SW 1271 (cell line): ENCODE measurements at places on chromosomes 16 and 17.

DNA sequence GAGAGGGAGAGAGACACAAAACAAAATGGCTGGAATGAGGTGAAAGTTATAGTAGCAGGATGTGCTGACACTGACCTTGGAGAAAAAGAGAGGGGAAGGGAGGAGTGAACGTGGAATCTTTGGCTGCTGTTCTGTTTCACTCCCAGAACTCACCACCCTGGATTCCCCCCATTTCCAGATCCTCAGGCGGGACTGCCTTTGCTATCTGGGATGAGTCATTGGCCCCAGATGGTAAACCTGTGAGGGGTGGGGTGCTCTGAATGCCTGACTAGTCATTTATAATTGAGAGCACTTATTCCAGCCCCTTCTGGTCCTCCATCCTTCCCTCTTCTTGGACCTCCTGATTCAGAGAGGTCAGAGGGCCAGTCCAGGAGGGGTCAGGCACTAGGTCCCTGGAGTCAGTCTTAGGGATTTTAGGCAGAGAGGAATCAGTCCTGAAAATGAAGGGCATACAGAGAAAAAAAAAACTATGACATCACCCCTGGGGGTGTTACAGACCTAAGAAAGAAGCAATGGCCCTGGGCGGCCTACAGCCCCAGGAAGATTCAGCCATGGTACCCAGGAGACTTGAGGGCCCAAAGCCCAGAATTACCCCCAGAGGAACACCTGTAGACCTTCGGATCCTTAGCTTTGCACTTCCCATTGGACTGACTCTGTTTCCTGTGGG is 2.2 kb upstream of the ZG16 start:
- no peak for DNase-seq

DNA sequence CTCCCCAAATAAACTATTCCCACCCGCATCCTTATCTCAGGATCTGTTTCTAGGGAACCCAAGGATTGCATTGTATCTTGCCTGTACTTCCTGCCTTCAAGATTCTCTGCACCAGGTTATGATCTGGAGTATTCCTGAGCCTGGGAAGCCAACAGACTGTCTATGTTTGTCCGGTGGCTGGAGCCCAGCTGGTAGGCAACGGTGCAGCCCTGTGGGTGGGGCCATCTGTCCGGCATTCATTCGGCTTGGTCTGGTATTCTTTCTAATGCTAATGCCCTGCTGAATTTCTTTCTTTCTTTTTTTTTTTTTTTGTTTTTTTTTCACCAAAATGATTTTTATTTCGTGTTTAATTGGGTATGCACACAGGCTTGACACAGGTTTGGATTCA is 20.7 kb upstream of the TVP23A start:
- no peak for DNase-seq

- DNase-seq: no peak
Observed at GRCh38 chr16:9978160-9978725, 204.0 kb downstream of the GRIN2A start.

- no peak for DNase-seq
Observed at GRCh38 chr17:51853857-51854256, 304.7 kb downstream of the CA10 start.

- no peak for DNase-seq
Observed at GRCh38 chr17:50117202-50118051, 12.5 kb downstream of the SAMD14 start.

DNA sequence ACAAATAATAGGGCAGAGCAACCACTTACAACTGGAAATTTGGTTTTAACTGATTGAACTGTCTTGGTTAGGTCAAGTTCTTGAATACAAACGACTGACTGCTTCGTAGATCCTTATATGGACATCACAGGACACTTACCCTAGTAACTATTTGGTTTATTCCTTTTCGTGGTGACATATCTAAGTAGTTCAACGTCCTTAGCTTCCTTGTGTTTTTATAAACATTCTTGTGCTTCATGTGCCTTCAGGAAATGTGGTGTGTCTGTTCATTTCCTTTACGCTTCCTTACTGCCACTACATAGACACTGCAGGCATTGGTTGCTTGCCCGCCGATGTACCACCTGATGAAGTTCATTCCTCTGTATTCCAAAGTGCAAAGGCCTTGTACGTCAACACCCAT is 59.3 kb downstream of the USP10 start:
- DNase-seq: no peak

GRCh38 chr16:11629071-11630030 is 38.9 kb upstream of the SNN start:
- no peak for DNase-seq

- no peak for DNase-seq
Observed at GRCh38 chr17:67054011-67054591, 9.7 kb downstream of the CACNG1 start.

DNA sequence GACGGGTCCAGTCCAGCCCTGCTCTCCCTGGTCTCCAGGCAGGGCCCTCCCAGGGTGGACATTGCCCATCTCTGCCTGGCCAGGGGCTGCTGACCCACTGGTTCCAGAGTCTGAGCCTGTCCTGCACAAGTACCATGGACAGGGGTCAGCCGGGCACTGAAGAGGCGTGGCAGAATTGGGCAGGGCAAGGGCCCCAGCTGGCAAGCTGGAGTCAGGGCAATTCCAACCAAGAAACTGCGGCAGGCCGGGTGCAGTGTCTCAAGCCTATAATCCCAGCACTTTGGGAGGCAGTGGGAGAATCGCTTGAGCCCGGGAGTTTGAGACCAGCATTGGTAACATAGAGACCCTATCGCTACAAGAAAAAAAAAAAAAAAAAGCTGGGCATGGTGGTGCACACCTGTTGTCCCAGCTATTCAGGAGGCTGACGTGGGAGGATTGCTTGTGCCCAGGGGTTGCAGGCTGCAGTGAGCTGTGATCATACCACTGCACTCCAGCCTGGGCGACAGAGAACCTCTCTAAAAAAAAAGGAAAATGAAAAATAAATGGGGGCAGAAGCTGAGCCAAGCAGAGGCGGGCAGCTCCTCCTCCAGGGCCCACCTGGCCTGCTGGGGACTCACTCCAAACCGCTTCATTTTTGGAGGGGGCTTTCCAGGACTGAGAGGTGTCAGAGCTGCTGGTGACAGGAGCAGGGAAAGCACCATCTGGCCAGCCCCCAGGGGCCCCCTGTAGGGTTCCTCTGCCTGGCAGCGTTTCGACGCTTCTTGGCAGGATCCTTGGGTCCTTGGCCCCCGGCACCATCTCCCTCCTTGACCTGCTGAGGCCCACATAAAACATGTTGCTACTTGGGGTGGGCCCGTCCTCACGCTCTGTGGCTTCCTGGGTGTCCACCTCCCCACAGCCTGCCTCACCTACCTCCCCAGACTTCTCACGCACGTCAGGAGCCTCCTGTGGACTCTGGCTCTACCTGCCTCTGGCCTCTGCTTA is 2.9 kb upstream of the MAFG start:
- no peak for DNase-seq

- DNase-seq: no peak
Observed at GRCh38 chr16:64356267-64356666, 765.6 kb downstream of the CDH11 start.

DNA sequence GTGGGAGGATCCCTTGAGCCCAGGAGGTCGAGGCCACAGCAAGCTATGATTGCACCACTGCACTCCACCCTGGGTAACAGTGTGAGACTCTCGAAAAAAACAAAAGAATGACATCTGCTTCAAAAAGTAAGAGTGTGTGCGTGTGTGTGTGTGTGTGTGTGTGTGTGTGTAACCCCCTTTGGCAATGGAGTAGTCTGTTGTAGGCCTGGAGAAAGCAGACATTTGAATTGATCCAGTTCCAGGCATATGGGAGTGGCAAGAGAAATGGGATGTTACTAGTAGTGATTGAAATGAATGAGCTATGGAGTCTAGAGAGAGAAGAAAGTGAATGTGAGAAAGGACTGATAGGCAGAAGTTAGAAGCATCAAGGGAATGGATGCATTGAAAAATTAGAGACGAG is 9.9 kb downstream of the CASC3 start:
- no peak for DNase-seq

DNA sequence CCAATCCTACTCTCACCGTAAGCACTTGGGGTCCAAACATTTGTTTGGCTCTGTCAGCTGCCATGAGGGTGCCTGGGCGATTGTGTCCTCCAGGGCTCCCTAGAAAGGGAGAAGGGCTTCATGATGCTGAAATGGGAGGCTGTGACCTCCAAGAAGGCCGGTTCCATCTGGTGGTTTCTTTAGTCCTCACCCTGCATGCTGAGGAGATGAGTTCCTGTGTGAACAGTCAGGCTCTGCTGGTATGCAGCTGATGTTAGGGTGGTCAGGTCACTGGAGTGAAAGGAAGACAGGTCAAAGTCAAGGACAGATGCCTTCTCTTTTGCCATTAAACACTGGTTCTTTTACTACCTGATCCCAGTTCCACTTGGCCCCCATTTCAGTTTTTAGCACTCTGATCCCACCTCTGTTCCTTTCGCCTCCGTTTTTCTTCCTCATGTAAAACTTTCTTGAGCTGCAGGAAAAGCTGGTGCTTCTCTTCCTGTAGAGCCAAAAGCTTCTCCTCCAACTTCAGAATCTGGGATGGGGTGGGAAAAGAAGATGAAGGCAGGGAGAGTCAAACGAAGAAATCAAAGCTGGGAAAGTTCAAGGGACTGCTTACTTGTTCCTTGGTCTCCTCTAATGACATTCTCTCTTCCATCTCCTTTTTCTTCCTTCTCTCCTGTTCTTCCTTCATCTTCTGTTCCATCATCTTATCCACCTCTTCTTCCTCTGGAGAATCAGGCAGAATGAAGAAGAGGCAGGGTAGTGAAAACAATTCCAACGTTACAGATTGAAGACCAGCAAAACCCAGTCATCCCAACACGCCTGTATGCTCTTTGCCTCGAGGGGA is 1.1 kb downstream of the GPS2 start:
- no peak for DNase-seq

DNA sequence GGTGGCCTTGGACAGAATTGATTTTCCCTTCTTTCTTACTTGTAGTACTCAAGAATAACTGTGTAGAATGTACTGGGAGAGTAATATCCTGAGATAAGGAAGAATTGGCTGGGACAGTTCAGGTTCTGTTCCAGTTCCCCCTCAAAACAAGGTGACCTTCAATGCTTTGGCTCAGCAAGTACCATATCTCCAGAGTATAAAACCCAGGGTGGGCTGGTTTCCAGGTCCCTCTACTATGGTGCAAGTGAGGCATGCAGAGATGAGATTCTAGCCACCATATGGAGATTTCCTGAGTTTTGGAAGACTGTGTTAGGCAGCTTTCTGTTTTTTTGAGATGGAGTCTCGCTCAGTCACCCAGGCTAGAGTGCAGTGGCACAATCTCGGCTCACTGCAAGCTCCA is 18.1 kb upstream of the DLX3 start:
- DNase-seq: no peak

DNA sequence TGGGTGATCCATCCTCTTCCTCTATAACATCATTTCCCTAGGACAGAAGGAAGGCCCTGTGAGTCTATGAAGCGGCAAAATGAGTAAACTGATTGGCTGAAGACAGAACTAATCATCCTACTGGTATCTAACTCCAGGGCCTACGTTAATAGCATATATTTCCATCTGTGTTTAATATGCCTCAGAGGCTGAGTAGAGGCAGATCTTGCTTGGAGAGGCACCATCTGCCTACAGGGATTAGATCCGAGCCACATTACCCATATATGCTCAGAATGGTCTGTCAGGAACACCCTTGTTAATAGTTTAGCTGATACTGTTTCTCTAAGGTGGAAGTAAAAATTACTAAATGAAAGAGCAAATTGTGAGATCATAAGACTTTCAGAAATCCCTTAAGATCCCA is 13.2 kb upstream of the FOXJ1 start:
- DNase-seq: no peak

DNA sequence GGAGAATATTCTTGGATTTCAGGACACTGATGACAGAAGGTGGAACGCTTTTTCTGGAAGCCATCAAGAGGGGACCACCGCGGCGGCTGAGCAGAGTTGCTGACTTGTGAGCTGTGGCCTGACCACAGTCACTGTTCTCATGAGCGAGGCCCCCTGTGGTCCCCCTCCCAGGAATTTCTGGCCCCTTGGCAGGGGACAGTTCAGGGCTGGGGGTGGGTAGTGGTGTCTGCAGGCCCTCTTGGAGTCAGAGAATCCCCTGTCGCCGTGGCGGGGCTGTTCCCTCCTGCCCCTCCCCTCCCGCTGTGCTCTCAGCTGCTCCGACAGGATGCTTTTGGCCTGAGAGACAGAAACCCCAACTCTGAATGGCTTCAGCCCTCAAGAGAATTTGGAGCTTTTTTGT is 292.0 kb downstream of the SEC14L1 start:
- no peak for DNase-seq

GRCh38 chr16:75092777-75093176 is 23.8 kb downstream of the LDHD start:
- DNase-seq: no peak

DNA sequence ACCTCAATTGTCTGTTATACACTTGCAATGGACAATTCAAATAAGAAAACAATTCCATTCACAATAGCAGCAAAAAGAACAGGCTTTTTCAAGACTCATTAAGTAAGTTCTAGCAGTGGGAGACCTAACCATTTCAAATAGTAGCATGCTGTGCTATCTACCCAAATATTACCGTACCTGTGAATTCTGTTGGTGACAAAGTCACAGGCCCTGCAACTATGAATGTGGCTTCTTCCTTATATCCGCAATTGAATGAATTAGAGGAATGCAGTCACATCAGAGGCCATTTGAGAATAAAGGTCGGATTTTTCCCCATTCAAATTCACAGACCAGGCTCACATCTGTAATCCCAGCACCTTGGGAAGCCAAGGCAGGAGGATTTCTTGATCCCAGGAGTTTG is 800 bp upstream of the NME4 start:
- DNase-seq: no peak

- DNase-seq: no peak
Observed at GRCh38 chr16:57048095-57048494, 44.3 kb upstream of the CPNE2 start.

- no peak for DNase-seq
Observed at GRCh38 chr16:57704905-57705852, 10.6 kb downstream of the DRC7 start.

DNA sequence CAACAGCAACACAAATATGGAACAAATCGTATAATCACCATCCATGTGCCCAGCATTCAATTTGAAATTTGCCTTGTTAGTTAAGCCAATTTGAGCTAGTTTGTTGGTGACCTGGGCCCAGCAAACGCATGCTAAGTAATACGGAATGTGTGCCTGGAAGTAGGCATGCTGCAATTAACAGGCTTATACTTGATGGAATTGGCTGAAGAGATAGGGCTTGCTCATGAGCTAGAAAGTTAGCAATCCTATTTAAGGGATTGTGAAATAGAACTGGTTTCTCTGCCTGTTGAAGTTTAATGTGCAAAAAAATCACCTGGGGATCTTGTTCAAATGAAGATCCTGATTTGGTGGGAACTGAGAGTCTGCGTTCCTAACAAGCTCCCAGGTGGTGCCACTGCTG is 8.5 kb upstream of the LPO start:
- DNase-seq: no peak
